ENCODE measurements at places on chromosomes 4 and X. TPM values are rescaled to one million over a fixed set of nuclear protein-coding genes. Genes with fewer than 3 reads are reported as not detected.
A peak's percentile ranks its signal among the peaks of the same experiment; 100 is the strongest.

The HMX1 gene
- not detected for total RNA-seq

DNA sequence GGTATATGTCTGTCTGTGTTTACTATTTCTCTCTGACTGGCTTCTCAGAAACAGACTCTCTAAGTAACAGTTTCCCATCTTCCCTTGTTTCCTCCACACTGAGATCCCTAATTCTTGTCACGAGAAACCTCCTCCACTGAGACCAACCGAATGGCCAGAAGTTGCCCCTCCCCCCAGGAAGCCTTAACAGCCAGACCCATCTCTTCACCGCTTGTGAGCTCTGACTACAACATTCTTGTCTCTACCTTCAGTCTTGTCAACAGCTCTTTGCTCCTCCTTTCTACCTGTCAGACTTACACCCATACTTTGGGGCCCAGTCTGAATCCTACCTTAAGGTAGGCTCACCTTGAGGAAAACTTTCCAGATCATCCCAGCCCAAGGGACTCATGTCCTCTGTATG is 90.8 kb downstream of the NHSL2 start:
- no peaks in the 10 kb centered on the region for H3K36me3 ChIP-seq
- H3K4me1 ChIP-seq: no peaks in the 10 kb centered on the region
- H3K27me3 ChIP-seq: peaks cover 14% of the 10 kb centered on the region
- no peak overlapping the region for H3K27ac ChIP-seq
- no peak overlapping the region for H3K4me3 ChIP-seq

The EDA gene
- 4.9 TPM for total RNA-seq

DNA sequence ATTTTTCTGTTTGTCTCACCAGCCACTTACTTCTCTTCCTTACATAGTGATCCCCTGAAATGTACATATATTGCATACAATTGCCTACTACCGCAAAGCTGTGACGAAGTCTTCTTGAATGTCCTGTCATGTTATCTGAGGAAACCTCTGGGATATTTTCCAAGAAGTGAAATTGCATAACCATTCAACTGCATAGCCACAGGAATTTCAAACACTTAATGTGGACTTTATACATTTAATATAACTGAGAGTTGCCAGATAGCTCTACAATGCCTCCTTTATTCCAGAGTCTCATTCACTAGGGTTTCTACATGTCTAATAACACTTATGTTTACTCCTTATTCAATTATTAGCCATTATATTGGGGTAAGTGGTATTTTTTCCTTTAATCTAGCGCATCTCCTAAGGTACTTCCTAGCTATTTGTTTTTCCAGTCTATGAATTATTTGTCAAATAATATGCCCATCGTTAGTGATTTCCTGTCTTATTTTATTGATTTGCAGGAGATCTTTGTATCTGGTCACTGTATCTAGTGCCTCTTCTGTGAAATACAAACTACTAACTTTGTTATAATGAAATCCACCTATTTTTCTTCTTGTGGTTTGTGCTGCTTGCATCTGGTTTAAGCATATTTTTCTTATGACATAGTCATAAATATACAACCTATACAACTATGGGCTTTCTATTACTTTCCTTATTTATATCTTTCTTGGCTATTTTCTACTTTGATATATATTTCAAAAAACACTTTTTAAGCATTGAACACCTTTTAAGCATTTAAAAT is 69.2 kb upstream of the GRID2 start:
- H3K4me1 ChIP-seq: no peaks in the 10 kb centered on the region
- no peaks in the 10 kb centered on the region for H3K27me3 ChIP-seq
- no peaks in the 10 kb centered on the region for H3K36me3 ChIP-seq
- H3K4me3 ChIP-seq: no peak overlapping the region
- DNase-seq: no peak

DNA sequence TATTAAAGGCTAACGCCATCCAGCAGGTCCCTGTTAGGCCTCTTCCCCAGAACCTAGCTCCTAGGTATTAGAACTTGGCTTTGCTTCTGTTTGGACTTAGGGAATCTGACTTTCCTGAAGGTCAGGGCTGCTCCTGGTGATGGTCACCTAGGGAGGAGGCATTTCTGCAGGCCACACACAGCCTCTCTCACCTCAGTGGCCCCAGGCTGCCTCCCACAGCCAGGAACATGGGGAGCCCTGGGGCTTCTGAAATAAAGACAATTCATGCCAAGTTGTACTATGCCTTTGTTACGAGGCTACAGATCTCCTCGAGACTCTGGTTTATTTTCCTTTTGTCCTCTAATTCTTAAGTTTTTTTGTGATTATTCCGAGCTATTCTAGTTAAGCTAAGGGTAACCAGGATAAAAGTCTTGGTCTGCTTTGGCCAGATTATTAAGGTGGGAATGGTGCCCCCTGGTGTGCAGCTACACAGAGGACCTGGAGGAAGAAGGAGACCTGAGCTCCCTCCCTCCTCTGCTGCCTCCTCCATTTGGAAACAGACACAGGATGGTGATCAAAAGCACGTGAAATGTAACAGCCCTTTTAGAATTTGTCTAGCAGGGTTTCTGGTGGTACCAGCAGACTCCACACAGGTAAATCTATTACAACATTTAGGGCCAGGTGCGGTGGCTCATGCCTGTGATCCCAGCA is 131.0 kb downstream of the DCLK2 start:
- no peak overlapping the region for H3K4me3 ChIP-seq
- peaks cover 9% of the 10 kb centered on the region for H3K27me3 ChIP-seq
- peak; percentile 23 for DNase-seq
- H3K27ac ChIP-seq: no peak overlapping the region
- no peaks in the 10 kb centered on the region for H3K36me3 ChIP-seq

The TMEM175 gene
- total RNA-seq: 24.1 TPM

DNA sequence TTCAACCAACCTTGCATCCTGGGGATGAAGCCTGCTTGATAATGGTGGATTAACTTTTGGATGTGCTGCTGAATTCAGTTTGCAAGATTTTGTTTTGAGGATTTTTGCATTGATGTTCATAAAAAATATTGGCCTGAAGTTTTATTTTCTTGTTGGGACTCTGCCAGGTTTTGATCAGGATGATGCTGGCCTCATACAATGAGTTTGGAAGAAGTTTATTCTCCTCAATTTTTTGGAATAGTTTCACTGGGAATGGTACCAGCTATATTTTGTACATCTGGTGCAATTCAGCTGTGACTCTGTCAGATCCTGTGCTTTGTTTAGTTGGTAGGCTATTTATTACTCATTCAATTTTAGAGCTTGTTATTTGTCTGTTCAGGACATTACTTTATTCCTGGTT is 340.3 kb upstream of the TRAM1L1 start:
- no peak overlapping the region for H3K27ac ChIP-seq
- no peaks in the 10 kb centered on the region for H3K27me3 ChIP-seq
- H3K4me1 ChIP-seq: no peaks in the 10 kb centered on the region
- no peaks in the 10 kb centered on the region for H3K36me3 ChIP-seq

DNA sequence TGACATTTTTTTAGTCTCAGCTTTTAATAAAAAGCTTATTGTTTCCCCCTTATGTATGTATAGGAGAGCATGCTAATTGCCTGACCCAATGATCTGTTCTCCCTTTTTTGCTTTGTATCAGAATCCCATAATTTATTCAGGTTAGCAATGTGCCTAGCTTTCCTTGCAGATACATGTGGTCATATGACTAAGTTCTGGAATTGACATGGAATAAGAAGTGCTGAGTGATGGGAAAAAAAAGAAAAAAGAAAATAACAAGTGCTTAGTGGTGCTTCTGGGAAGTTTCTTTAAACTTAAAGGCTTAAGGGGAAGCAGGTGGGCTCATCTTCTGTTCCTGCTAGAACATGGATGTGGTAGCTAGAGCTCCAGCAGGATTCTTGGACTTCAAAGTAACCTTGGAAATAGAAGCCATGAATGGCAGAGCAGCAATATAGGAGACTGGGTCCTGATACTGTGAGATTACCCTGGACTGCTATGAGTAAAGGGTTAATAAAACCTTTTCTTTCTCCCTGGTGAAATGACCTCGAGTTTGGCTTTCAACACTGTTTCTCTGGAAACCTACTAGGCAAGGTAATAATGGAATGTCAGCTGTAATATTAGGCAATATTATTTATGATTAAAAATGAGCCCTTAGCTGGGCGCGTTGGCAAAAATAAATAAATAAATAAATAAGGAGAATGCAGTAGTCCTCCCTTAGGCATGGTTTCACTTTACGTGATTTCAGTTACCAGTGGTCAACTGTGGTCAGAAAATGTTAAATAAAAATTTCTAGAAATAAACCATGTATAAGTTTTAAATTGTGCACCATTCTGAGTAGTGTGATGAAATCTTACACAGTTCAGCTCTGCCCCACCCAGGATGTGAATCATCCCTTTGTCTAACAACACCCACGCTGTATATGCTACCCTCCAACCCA is 16.7 kb upstream of the RBM41 start:
- H3K4me1 ChIP-seq: peaks cover 14% of the 10 kb centered on the region
- peak overlapping the region; percentile 91 for H3K27ac ChIP-seq
- peak; percentile 37 for DNase-seq
- H3K4me3 ChIP-seq: peak overlapping the region; percentile 34
- no peaks in the 10 kb centered on the region for H3K27me3 ChIP-seq
- peaks cover 6% of the 10 kb centered on the region for H3K36me3 ChIP-seq

The NUDT11 gene
- 0.73 TPM for total RNA-seq

The RASGEF1B gene
- total RNA-seq: 3.4 TPM

Measured in activated CD4-positive, alpha-beta memory T cell treated with anti-CD3 and anti-CD28 coated beads, Interleukin-2, amount 10 ng/mL, durations not matched to agents 7 days and 5 days (primary cell).